ENCODE measurements at places on chromosomes 7 and 10. TPM values are rescaled to one million over a fixed set of nuclear protein-coding genes. Genes with fewer than 3 reads are reported as not detected.

The OLAH gene
- total RNA-seq = 0.34 TPM

The MMRN2 gene
- not detected for total RNA-seq

GRCh38 chr10:9547936-9548904 lies 1469.5 kb upstream of the CELF2 start:
- H3K4me1 ChIP-seq = no peaks in the 10 kb centered on the region
- H3K27ac ChIP-seq = no peak overlapping the region
- H3K36me3 ChIP-seq = no peaks in the 10 kb centered on the region
- H3K4me3 ChIP-seq = no peak overlapping the region
- H3K27me3 ChIP-seq = peaks cover 9% of the 10 kb centered on the region
- no peak for DNase-seq

GRCh38 chr7:20665096-20665495 lies 49.6 kb downstream of the ABCB5 start:
- no peaks in the 10 kb centered on the region for H3K27me3 ChIP-seq
- no peaks in the 10 kb centered on the region for H3K4me1 ChIP-seq
- no peak overlapping the region for H3K27ac ChIP-seq
- H3K4me3 ChIP-seq = no peak overlapping the region
- no peak for DNase-seq

GRCh38 chr7:81079746-81080145 lies 160.9 kb upstream of the SEMA3C start:
- DNase-seq = no peak
- H3K27ac ChIP-seq = no peak overlapping the region
- no peaks in the 10 kb centered on the region for H3K4me1 ChIP-seq
- H3K27me3 ChIP-seq = no peaks in the 10 kb centered on the region
- no peaks in the 10 kb centered on the region for H3K36me3 ChIP-seq

DNA sequence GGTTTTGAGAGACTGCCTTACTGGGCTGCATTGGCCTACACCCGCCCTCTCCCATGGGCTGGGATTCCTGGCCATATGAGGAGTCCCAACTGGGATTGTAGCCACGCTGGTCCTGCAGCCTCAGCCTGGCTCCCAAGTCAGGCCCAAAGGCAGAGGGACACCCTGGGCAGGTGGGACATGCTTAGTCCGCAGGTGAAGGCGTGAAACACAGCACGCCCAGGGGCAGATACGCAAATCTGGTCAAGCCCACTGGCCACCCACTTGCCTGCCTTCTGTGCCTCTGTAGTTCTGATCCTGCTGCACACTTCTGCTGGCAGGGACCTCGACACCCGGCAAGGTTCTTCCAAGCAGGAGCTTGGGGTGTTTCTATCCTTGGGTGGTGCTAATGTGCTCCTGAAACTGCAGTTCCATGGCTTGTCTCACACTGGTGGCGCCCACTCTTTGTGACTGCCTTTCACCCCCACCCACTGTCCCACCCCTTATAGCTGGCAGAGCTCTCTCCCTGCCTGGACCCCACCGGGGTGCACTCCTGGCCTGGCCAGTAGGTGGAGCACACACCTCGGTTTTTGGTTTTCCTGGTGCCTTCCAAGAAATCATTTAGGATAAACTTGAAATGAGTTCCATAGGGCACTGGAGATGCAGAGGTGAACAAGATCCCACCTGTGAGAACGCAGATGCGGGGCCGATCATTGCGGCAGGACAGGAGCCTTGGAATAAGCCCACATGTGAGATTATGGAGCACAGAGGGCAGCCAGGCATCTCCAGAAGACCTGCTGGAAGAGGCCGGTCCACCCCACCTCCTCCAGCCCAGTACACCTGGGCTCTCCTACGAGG lies 47.9 kb downstream of the MKI67 start:
- H3K4me3 ChIP-seq = no peak overlapping the region
- no peaks in the 10 kb centered on the region for H3K4me1 ChIP-seq
- H3K27ac ChIP-seq = no peak overlapping the region
- H3K27me3 ChIP-seq = no peaks in the 10 kb centered on the region
- DNase-seq = peak; percentile 57
- H3K36me3 ChIP-seq = peaks cover 43% of the 10 kb centered on the region

DNA sequence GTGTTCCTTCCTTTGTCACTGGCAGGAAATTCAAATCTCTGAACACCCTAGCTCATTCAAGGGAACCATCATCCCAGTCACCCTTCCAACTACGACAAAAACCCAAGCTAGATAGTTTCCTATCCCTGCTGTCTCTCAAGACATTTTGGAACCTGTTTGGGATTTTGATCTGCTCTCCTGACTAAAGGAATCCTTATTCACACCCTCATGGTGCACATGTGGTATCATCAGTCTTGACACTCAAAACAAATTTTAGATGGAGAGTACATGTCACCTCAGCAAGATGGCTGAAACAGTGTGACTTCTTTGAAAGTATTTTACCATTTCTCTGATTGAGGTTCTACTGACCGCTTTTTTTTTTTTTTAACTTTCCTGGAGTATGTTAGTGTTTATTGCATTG lies 234.3 kb upstream of the TMEM229A start:
- no peaks in the 10 kb centered on the region for H3K4me1 ChIP-seq
- H3K27ac ChIP-seq = no peak overlapping the region
- no peak overlapping the region for H3K4me3 ChIP-seq

- DNase-seq = no peak
- no peaks in the 10 kb centered on the region for H3K4me1 ChIP-seq
- no peak overlapping the region for H3K27ac ChIP-seq
- H3K27me3 ChIP-seq = peaks cover 12% of the 10 kb centered on the region
These were observed 129.0 kb upstream of the NFE2L3 start for GRCh38 chr7:26022982-26023381.

- H3K27ac ChIP-seq = no peak overlapping the region
- no peaks in the 10 kb centered on the region for H3K36me3 ChIP-seq
- no peak overlapping the region for H3K4me3 ChIP-seq
- DNase-seq = no peak
- peaks cover 12% of the 10 kb centered on the region for H3K27me3 ChIP-seq
- H3K4me1 ChIP-seq = no peaks in the 10 kb centered on the region
These were observed 84.2 kb downstream of the NPY start for GRCh38 chr7:24368161-24368560.

- DNase-seq = no peak
- peaks cover 10% of the 10 kb centered on the region for H3K36me3 ChIP-seq
- H3K27ac ChIP-seq = no peak overlapping the region
- H3K27me3 ChIP-seq = no peaks in the 10 kb centered on the region
- peaks cover 30% of the 10 kb centered on the region for H3K4me1 ChIP-seq
These were observed 64.9 kb downstream of the MYOF start for GRCh38 chr10:93417266-93417665.
